ENCODE measurements at places on chromosomes 3 and 15. TPM values are rescaled to one million over a fixed set of nuclear protein-coding genes. Genes with fewer than 3 reads are reported as not detected.

DNAJB11 gene
- 53.4 TPM for total RNA-seq

GOLGA8H gene
- 0.34 TPM for total RNA-seq

ZPLD1 gene
- not detected for total RNA-seq

PFN2 gene
- 233 TPM for total RNA-seq

KNG1 gene
- total RNA-seq: not detected

P2RY13 gene
- total RNA-seq: not detected

TGM4 gene
- total RNA-seq: not detected

KAT2B gene
- total RNA-seq: 17.1 TPM

KCNMB2 gene
- total RNA-seq: not detected

SEMA3F gene
- total RNA-seq: 23.6 TPM

CLDN11 gene
- total RNA-seq: 2.4 TPM

ECE2 gene
- not detected for total RNA-seq

CISH gene
- total RNA-seq: 4.9 TPM

ZNF35 gene
- total RNA-seq: 19.3 TPM

ADAMTS17 gene
- 4.7 TPM for total RNA-seq

CPA3 gene
- not detected for total RNA-seq

GOLGA8K gene
- total RNA-seq: 0.18 TPM

GCNT3 gene
- 5.6 TPM for total RNA-seq

HCLS1 gene
- 0.46 TPM for total RNA-seq

RASA2 gene
- 17.8 TPM for total RNA-seq

CELF6 gene
- total RNA-seq: 1.4 TPM

GOLGA8T gene
- total RNA-seq: not detected

PRKCI gene
- 67.6 TPM for total RNA-seq

MESP2 gene
- total RNA-seq: not detected

EPHB1 gene
- 2.2 TPM for total RNA-seq

MLH1 gene
- 46.9 TPM for total RNA-seq

HEXA gene
- 67.4 TPM for total RNA-seq

ADAMTS9 gene
- 53.8 TPM for total RNA-seq

LDHAL6B gene
- total RNA-seq: not detected

SERPINI2 gene
- 1.8 TPM for total RNA-seq

CD80 gene
- total RNA-seq: 0.20 TPM

Data from progenitor cell of endocrine pancreas (in vitro differentiated cells).